ENCODE measurements at places on chromosomes 4 and X.

GRCh38 chr4:6986072-6986780 is 56.9 kb upstream of the TADA2B start:
- DNase-seq = no peak

GRCh38 chr4:121112530-121112929 is 40.2 kb upstream of the NDNF start:
- DNase-seq = no peak

GRCh38 chr4:27081675-27082586 is 221.3 kb downstream of the STIM2 start:
- DNase-seq = no peak

- DNase-seq = no peak
These were observed 1128.7 kb downstream of the NLGN4X start for GRCh38 chrX:5100004-5100403.

GRCh38 chr4:147017081-147017480 is 71.4 kb upstream of the TTC29 start:
- DNase-seq = no peak

DNA sequence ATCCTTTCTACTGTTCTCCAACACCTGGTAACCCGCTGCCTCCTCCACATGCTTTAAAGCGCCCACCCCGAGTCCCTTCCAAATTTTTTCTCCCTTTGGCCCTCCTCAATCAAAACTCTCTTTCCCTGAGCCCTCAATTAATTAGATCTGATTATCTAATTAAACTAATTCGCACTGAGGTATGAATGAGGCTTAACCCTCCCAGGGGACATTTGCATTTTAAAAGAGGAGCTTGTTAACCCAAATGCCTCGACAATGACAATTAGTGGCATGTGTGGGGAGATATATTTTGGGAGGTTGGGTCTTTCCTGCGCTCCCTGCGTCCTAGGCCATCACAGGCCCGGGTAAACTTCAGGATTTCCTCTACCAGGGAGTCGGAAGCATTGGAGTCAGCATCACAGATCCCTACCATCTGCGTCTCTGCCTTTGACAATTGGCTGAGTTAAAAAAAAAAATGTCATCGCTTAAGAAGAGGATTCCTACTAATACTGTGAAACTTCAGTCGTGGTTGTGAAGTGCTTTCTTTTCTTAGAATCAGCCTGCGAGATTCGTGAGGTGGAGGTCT is 50.6 kb downstream of the TENM3 start:
- DNase-seq = no peak

DNA sequence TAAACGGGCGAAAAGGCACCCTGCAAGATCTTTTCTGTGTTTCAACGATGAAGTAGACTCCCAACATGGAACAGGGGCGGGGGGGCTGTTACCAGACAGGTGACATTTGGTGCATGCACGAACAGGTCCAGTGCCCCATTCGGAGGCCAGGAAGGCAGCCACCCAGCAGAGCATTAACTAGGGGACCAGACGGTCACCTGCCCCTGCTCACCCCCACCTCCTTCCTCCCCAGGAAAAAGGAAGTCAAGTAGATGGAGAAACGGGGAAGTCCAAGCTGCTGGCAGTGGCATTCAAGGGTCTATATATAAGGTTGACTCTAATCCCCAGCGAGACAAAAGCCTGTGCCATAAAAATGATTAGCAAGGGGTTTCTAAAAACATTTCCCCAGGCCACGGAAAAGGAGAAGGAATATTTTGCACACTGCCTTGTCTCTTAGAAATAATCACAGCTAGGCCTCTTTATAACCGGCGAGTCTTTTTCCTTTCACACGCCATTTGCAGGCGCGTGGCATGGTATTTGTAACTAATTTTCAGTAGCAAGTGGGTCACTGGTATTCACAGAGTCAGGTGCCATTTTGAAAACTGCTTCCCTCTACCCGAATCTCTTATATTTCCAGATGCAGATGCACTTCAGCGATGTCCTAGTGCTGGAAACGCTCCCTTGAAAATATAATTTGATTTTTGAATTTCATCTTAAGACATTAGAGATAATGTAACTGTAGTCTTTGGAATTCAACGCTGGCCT is 1.2 kb upstream of the TMSB4X start:
- DNase-seq = no peak

- DNase-seq = no peak
These were observed 467.8 kb downstream of the PCDH7 start for GRCh38 chr4:31187979-31188378.

DNA sequence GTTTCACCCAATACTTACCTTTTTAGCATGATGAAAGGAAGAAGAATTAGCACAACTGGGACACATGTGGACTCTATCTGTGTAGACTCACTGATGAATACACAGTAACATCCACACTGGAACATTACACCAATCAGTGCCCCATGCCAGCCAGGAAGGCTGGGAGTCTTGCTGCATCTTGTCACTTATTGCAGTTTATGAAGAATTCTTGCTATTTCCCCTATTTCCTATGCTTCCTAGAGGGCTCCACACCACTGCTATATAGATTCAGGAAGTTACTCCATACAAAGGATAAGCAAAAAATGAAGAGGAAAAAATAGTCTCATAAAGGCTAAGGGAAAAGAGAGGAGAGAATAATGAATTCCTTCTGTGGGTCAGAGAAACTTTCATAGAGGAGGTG is 201.0 kb downstream of the CAMK2D start:
- no peak for DNase-seq

- DNase-seq = no peak
These were observed 899 bp downstream of the BMX start for GRCh38 chrX:15501506-15501905.

DNA sequence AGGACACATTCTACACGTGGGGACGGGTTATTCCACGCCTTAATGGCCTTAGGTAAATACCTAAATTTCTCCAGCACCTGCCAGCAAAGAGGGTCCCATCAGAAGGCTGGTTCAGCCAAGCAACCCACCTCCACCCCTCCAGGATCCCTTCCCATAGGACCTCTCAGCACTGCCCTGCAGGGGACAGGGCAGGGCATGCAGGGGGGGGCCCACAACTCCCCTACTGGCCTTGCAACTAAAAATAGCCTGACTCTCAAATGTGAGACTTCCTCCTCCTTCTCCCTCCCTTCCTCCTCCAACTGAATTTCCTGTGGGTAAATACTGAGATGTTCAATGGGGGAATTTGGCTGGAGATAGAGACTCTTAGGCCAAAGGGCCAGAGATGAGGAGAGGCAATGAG is 6.3 kb downstream of the LAS1L start:
- DNase-seq = no peak

- no peak for DNase-seq
These were observed 29.2 kb downstream of the MSN start for GRCh38 chrX:65696613-65697012.

DNA sequence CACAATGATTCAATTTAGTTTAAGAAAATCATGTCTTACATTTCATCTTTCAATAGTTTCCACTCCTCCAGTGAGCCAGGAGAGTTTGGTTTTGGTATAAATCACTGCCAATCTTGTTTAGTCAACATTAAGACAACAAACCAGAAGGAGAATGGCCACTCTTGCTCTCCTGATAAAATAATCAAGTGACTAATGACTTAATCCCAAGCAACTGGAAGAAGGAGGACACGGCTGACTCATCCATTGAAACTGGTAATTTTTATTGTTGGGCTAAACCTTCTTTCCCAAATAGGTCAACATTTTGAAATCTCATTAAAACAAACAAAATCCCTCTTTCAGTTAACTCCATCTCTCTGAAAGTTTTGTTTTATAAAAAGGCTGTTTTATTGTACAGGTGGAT is 230.2 kb downstream of the CLCN4 start:
- DNase-seq = no peak

- no peak for DNase-seq
These were observed 1865.3 kb upstream of the AGA start for GRCh38 chr4:179307297-179308136.

- no peak for DNase-seq
These were observed 206.1 kb downstream of the TBCK start for GRCh38 chr4:106109929-106110328.

DNA sequence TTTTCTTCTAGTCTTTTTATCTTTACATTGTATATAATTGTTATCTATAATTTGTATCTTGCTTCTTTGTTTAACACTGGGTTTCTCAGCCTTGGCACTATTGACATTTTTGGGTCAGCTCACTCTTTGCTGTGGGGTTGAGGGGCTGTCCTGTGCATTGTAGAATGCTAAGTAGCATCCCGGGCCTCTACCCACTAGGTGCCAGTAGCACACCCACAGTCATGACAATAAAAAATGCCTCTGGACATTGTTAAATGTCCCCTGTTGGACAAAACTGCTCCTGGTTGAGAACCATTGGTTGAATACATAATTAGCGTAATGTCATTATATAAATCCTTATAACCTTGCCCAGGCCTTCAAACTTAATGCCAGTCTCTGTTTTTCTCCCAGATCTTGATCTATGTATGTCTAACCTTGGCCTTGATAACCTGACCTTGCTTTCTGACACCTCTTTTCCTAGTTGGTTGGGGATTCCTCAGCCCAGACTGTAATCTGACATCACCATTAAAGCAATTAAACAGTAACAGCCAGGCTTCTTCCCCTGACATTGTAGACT is 46.1 kb downstream of the DCX start:
- no peak for DNase-seq

- DNase-seq = no peak
These were observed 450.8 kb upstream of the BOD1L1 start for GRCh38 chr4:14078326-14078725.

DNA sequence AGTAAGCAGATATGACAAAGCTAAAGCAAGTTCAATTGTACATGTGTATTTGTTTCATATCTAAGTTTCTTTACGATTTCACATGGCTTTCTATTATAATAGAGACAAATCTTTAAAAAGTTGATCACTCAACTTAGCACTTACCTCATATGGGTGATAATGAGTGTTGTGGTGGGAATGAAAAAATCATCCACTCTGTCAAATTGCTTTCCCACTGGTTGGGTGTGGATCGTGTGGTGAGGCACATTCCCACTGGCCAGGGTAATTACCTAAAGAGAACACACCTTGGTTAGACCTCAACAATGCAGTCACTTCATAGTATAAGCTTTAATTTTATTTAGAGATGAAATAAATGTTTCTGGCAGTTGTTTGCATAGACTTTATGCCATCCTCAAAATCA is 708.9 kb downstream of the FSTL5 start:
- no peak for DNase-seq

- no peak for DNase-seq
These were observed 9.8 kb downstream of the AKAP17A start for GRCh38 chrX:1601051-1601767.

- DNase-seq = no peak
These were observed 7.0 kb upstream of the USO1 start for GRCh38 chr4:75717408-75717807.

DNA sequence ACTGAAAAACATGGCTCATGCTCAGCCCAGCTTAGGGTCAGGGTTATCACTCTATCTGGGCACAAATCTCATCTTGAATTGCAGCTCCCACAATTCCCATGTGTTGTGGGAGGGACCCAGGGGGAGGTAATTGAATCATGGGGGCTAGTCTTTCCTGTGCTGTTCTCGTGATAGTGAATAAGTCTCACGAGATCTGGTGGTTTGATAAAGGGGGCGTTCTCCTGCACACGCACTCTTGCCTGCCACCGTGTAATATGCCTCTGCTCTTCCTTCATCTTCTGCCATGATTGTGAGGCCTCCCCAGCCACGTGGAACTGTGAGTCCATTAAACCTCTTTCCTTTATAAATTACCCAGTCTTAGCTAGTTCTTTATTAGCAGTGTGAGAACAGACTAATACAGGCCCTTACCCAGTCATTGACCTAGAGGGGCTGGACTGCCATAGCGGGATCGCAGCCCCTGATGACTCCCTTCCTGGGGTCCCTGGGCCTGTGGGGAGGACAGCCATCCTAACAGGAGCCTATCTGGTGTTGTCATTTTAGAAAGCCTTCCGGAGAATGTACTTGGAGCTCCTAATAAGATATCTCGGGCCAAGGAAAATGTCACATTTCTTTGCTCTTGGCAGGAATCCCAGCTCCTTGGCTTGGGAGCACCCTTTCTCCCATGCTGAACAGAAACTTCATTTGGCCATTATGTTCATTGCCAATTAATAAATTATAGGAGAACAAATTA is 112.6 kb downstream of the PHKA2 start:
- no peak for DNase-seq

DNA sequence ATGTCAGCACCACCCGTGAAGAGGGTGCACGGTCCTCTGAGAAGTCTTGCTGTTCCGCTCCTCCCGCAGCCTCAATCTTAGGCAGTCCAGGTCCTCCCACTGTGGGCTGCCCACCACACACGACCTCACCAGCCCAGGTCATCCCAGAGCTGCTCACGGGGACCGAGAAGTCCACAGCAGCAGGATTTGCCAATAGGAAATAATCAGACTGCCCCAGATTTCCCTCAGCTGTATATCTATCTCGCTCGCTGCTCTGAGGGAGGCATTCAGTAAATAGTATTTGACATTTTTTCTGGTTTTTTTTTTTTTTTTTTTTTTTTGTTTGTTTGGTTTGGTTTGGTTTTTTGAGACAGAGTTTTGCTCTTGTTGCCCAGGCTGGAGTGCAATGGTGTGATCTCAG is 83.8 kb downstream of the STOX2 start:
- no peak for DNase-seq

DNA sequence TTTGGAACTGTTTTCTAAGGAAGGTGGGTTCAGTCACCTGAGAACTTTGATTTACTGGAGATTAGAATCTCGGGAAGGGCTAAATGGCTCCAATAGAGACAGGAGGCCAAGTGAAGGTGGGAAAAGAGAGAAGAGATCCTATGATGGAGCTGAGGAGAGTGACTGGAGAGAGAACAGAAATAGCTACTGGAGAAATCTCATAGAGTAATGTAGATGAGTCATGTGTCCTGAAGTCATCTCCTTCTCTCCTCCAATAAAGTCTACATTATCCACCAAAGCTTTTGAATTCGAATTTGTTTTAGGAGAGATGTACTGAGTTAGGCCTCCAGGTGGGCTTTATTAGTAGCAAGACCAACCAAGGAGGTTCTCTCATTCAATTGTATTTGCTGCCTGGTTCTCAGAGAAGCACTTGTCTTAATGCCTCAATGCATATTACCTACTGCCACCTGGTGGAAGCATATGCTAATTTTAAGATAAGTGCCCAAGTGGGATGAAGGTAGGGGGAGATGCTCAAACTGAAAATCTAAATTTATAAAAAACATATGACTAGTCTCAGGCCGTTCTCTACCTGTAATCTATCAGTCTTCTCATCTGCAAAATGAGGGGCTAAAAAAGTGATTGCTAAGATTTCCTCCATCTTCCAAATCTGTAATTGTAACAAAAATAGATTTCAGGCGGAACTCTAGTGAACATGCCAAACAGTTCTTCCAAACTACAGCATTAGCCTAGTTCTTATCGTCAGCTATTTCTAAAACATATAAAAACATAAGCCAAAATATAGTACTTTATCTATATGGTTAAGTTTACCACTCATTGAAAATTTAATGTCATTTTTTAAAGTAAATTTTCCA is 24.4 kb downstream of the TXK start:
- DNase-seq = no peak

- DNase-seq = no peak
These were observed 44.9 kb downstream of the STAP1 start for GRCh38 chr4:67603310-67604028.

Measured in SK-N-MC (cell line).